ENCODE measurements at places on chromosomes 12 and 14.

GRCh38 chr14:101603096-101603495, 41.8 kb downstream of the DIO3 start:
- no peak for DNase-seq

GRCh38 chr14:50403419-50403818, 6.7 kb upstream of the CDKL1 start:
- DNase-seq: peak; percentile 69

DNA sequence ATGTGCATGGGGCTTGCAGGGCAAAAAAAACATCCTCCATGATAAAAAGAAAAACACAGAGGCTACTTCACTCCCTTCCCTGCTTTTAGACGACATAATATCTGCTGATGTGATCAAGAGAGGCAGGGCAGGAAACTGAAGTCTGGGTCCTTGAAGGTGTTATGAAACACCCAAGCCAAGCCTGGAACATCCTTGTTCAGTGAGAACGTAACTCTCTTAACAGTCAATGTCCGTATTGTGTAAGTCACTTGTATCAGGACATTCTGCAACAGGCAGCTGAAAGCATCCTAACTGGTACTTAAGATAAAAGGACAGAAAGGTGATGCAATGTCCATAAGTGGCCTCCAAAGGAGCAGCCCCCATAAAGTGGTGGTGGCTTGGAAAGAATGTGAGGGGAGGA, 20.0 kb downstream of the KCNK10 start:
- DNase-seq: no peak

DNA sequence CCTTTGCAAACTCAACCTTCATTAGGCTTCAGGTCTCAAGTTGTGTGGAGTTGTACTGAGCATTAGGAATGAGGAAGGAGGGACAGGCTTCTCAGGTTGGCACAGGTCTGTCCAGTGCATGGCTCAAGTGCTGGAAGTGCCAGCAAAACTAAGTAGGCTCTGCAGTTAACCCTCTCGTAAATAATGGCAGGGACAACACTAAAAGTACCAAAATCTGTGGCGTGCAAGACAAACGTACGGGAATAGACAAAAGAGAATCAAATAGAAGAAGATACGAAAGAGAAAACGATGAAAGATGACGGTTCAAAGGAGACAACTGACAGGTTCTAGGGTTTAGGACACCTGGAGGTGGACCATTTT, 612 bp downstream of the TRAPPC6B start:
- no peak for DNase-seq

GRCh38 chr12:119838826-119839600, 38.1 kb downstream of the CIT start:
- DNase-seq: no peak

GRCh38 chr12:3200032-3200617, 122.9 kb downstream of the TSPAN9 start:
- peak; percentile 6 for DNase-seq

DNA sequence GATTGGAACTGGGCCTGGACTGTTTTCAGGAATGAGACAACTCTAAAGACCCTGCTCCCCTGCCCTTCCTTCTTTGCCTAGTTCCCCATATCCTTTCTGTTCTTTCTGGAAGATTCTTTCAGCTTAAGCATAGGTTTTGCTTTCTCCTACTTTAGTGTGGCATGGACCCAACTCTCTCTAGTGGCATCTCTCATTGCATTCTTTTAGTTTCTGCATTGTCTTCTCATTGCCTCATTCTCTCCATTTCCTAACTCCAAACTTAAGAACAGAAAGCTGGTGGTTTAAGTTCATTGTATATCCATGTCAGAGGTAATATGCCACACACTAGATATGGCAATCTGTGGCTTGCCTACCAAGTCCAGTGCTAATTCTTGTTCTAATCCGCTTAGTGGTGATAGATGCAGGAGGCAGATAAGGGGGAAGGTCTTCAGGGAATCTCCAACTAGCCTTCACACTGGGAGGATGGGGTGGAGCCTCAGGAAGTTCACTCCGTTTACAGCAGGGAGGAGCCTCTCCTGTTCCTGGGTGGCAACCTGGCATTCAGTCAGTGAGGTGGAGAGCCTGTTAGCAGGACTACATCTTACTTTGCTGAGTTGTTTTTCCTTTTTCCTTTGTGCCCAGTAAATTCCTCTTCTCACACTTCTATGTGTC, 165.1 kb upstream of the LMNTD1 start:
- no peak for DNase-seq

DNA sequence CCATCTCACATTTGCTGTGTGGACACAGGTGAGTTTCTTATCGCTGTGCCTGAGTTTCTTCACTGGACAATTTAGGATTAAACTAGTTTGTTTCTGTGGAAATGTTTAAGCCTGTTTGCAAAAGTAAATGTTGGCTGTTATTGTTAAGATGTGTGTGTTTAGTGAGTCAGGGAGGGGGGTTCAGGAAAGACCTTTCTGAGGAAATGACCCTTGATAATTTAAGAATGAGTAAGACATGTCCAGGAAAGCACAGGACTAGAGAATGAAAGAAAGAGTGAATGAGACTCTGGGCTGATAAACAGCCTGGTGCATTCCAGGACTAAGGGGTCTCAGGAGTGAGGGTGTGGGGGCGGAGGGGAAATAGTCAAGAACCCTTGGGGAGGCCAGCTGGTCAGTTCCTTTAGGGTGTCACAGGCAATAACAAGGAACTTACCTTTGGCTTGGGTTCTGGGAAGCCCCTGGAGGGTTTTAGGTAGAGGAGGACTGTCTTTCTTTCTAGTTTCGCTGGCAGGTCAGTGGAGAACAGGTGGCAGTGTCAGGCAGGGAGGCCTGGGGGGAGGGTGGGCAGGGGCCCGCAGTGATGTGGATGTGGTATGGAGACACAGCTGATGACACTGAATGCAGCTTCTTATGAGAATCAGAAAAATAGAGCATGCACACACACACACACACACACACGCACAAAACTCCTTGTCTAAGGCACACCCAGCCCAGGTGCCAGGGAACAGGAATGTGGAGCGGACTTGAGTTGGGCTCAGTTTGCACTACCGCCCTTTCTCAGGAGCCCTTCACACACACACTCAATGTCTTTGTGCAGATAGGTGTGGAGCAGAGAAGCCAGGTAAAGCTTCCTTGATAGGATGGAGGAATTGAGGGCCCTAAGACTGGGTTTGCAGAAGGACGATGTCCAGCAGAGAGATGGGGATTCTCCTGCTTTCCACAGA, 1005.5 kb downstream of the VRK1 start:
- DNase-seq: no peak

DNA sequence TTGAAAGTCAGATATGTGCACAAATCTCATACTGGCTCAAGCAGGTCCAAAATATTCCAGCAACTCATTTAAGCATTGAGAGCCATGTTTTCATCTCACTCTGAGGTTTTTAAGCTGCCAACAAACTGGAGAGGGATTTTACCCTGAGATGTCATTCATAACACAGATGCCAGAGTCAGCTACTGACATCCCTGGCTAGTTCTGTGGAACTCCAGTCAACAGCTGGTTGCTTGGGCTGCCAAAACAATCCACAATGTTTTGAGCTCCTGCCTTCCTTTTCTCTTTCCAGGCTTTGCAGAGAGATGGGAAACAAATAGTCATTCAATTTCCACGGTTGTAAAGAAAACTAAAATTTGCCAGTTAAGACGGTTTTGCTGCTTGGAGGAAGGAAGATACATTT, 621.2 kb upstream of the FBXO33 start:
- DNase-seq: peak; percentile 61

- DNase-seq: no peak
These were observed 2.6 kb downstream of the WNK1 start for GRCh38 chr12:754851-755562.

GRCh38 chr12:128817111-128818015, 6.4 kb downstream of the SLC15A4 start:
- DNase-seq: no peak

- DNase-seq: no peak
These were observed 33.3 kb downstream of the CCDC85C start for GRCh38 chr14:99570544-99571302.

DNA sequence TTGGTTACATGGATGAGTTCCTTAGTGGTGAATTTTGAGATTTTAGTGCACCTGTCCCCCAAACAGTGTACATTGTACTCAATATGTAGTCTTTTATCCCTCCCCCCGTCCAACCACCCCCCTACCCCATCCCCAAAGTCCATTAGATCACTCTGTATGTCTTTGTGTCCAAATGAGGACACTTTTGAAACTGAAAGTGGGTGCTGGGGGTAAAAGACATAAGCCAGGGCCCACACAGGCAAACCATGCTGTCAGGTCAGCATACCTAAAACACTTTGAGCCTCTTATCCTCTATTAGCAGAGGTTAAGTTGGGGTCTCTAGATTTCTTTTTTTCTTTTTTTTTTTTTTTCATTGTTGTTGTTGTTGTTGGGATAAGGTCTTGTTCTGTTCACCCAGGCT, 31.3 kb upstream of the KICS2 start:
- DNase-seq: no peak

DNA sequence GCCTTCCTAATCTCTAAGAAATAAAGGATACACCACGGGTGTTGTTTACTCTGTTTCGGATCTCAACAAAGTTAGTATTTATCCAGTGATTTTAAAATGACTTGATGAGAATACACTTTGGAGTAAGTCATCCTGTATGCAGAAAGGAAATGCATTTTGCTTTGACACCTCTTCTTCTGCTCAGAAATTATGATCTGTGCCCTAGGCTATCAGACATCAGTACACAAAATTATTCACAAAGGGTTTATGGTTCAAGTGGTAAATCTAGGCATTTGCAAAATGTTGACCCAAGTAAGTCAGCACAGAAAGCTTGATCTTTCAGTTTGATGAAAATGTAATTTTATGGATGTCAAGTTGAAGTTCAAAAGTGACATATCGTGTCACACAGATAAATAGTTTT, 248.5 kb downstream of the ATP23 start:
- no peak for DNase-seq

DNA sequence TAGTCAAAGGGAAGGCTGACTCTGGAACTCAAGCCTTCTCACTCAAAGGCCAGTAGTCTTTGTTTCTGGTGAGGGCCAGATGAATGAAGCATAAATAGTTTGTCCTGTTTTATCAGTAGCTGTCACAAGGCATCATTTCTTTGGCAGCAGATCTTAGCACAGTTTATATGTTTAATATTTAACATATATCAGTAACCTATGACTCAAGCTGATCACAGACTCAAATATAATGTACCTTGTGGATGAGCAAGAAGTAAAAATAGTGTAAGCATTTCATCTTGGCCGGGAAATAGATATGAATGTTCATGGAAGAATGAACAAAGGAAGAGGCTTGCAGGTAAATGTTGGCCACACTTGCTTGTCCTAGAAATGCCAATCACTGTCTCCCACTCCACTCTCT, 158.3 kb upstream of the BMP4 start:
- DNase-seq: no peak

- DNase-seq: no peak
These were observed 147.7 kb downstream of the KIF26A start for GRCh38 chr14:104286086-104286485.

GRCh38 chr12:85759091-85759490, 77.1 kb downstream of the RASSF9 start:
- DNase-seq: no peak

GRCh38 chr14:104973385-104974145, 4.6 kb downstream of the AHNAK2 start:
- DNase-seq: no peak

GRCh38 chr14:60861545-60862140, 119.2 kb downstream of the TRMT5 start:
- no peak for DNase-seq
